Frontal cortex (tissue), 4 donors: ENCODE measurements at places on chromosomes 16 and 17. TPM values are rescaled to one million over a fixed set of nuclear protein-coding genes. Genes with fewer than 3 reads are reported as not detected.

- no peak for DNase-seq
These were observed 1.7 kb downstream of the ARHGAP27 start for GRCh38 chr17:45430738-45431530.

GRCh38 chr16:57252148-57252721 lies 7.2 kb downstream of the ARL2BP start:
- DNase-seq = no peak

- no peak for DNase-seq
These were observed 36.7 kb downstream of the SEC14L5 start for GRCh38 chr16:4994719-4995434.

DNA sequence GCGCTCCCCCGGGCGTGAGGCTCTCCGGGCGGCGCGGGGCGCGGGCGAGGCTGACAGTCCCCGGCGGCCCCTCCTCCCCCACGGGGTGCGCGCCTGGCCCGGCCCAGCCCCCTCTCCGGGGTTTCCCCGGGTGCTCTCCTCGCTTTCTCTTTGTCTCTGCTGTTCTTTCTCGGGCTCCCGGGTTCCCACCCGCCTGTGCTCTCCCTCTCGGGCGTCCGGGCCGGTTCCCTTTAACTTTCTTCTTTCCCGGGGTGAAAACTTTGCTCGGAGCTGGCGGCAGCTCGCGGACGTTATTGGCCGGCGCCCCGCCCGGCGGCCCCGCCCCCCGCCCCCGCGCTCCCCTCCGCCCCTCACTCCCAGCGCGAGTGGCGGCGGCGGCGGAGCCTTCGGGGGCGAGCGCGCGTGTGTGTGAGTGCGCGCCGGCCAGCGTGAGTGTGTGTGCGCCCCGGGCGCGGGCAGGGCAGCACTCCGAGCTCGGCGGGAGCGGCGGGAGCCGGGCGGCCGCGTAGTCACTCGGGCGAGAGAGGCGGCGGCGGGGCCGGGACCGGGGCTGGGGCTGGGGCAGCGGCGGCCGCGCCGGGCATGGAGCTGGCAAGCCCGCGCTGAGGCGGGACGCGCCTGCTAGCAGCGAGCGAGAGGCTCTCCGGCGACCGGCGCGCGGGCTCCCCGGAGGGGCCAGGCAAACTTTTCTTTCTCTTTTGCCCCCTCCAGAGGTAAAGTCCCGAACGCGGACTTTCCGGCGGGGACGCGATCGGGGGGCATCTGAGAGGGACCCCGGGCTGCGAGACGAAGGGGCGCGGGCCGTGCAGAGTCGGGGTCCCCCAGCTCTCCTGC lies at the start of gene NTN1:
NTN1 (plus strand) TSS at position 353 of the 834 bp plus-strand sequence. CDS start 864 bp downstream, outside the sequence.
- DNase-seq = peak; percentile 70

GRCh38 chr17:13266606-13267005 lies 248.8 kb upstream of the ELAC2 start:
- no peak for DNase-seq

DNA sequence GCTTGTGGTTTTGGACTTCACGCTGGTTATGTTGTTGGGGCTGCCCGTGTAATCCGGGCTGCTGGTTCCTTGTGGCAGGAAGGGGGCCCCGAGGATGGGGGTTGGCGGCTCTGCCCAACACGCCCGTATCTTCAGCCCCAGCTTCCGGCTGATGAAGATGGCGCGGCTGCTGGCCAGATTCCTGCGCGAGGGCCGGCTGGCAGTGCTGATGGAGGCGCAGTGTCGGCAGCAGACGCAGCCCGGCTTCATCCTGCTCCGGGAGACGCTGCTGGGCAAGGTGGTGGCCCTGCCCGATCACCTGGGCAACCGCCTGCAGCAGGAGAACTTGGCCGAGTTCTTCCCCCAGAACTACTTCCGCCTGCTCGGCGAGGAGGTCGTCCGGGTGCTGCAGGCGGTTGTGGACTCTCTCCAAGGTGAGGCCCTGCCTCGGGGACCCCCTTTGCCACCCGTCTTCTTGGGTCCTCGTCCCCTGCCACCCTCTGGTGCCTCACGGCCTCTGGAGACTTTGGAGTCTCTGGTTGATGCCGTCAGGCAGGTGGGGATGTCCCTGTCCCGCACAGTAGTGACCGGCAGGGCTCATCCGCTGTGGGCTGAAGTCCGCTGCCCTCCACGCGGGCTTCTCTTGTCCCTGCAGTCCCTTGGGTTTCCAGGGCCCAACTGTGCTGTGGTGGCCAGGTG lies 2.2 kb downstream of the TELO2 start:
- no peak for DNase-seq

DNA sequence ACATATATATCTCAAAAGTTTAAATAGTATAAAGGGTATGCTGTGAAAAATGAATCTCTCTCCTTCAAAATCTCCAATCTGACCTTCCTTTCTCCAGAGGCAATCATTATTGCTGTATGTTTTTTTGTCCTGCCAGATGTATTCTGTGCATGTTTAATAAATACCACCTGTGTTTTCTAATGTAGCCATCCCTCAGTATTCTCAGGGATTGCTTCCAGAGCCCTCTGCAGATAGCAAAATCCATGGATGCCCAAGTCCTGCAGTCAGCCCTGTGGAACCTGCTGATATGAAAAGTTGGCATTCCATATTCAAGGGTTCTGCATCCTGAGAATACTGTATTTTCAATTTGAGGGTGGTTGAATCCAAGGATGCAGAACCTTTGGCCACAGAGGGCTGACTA lies 42.9 kb downstream of the BPTF start:
- no peak for DNase-seq

NOTUM gene
- total RNA-seq = under 0.01 TPM

PRSS53 gene
- total RNA-seq = 1.6 TPM

FBXW10 gene
- 0.82 TPM for total RNA-seq

NATD1 gene
- total RNA-seq = 1.6 TPM
